Fibroblast of skin of right biceps (primary cell): ENCODE measurements at places on chromosomes 3 and 15.

DNA sequence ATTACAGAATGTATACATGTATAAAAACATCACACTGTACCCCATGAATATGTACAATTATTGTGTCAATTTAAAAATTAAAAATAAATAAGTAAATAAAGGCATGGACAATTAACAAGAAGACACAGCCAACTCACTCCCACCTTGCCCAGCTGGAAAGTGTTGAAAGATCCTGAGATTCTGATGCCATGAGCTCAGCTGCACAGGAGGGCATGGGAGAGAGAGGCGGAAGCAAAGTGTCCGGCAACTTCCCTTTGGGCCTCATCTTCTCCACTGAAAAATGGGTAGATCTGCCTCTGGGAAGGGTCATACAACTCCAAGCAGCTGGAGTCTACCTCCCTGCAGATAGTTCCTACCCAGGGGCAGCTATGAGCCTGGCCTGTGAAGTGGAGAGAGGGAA lies 277.3 kb downstream of the UACA start:
- no peak for DNase-seq

- no peak for DNase-seq
These were observed 13.4 kb downstream of the GSK3B start for GRCh38 chr3:120080836-120081235.

GRCh38 chr3:4281991-4282390 lies 21.2 kb upstream of the SETMAR start:
- no peak for DNase-seq

DNA sequence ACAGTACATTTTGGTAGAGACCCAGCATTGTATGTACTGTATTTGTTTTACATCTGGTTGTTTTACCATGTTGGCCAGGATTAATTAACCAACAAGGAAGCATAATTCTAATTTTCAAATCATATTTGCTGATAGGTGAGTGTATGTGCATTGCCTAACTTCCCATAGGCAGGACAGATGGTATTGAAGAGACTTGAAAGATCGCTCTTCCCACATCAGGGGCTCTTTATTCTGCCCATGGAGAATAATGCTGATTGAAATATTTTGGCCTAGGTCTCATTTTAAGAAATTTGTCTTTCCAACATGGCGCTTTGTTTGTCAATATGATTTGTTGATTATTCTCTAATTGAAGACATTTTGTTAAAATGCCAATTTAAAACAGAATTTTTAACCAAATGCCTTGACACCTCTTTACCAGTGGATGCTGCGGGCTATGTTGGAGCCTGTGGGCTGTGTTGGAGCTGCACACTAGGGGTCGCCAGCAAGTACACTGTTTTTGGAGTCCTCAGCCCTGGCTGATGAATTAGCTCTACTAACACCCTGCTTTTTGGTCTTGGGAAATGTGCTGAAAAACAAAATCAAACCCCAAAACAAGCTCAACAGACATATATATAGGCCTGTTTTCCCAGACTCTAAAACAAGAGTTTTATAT lies 5.3 kb downstream of the P2RY12 start:
- peak; percentile 26 for DNase-seq

DNA sequence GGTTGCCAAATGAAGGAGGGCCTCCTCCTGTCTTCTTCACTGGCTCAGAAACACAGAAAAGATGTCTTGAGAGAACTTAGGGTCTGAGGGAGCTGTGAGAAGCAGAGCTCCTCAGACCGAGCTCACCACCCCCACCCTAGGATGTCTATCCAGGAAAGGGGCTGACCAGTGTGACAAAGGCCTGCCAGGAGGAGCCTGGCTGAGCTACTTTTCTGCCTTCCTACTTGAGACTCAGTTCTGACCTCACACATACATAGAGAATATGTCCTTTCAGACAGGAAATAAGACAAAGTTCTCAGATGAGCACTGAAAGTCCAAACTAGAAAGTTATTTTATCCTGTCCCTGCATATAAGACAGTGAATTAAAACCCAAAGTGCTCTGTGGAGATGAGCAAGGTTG lies 54.5 kb downstream of the KIF9 start:
- DNase-seq = no peak

GRCh38 chr3:150495563-150496168 lies 50.6 kb downstream of the SERP1 start:
- DNase-seq = peak; percentile 63

DNA sequence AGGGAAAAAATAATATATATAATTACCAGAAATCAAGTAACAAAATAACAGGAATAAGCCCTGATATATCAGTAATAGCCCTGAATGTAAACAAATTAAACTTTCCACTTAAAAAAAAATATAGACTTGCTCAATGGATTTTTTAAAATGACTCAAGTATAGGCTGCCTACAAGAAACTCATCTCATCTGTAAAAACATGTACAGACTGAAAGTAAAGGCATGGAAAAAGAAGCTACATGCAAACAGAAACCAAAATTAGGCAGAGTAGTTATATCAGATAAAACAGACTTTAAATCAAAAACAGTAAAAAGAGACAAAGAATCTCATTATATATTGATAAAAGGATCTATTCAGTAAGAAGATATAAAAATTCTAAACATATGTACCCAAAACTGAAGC lies 82.4 kb upstream of the STT3B start:
- DNase-seq = no peak

- DNase-seq = no peak
These were observed 12.6 kb downstream of the IFT57 start for GRCh38 chr3:108209579-108209978.

GRCh38 chr3:27089645-27090044 lies 279.5 kb downstream of the NEK10 start:
- DNase-seq = no peak

GRCh38 chr15:60647246-60647645 lies 168.3 kb upstream of the ICE2 start:
- DNase-seq = no peak

DNA sequence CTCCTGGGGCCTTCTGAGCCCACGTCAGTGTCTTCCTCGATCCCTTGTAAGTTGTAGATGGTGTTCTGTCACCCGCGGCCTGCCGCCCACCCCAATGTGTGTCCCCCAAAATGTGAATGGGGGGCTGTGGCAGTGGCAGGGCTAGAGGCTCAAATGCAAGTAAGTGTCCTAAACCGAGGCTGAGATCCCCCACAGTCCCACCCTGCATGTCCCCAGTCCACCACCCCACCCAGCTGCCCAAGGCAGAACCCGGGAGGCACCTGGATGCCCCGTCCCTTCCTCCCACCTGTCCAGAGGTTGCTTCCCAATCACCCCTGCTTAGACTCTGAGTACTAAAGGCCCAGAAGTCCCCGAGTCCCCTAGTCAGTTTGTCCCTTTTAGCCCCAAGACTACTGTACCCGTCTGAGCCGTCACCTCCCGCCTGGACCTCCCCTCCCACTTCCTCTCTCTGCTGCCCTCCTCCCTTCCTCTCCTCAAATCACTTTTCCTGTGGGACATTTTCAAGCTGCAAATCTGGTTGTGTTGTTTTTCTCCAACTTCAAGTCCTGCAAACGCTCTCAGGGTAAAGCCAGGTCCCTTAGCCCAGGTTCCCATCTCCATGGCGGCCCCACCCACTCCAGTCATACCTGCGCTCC lies 11.8 kb upstream of the PLXND1 start:
- no peak for DNase-seq

DNA sequence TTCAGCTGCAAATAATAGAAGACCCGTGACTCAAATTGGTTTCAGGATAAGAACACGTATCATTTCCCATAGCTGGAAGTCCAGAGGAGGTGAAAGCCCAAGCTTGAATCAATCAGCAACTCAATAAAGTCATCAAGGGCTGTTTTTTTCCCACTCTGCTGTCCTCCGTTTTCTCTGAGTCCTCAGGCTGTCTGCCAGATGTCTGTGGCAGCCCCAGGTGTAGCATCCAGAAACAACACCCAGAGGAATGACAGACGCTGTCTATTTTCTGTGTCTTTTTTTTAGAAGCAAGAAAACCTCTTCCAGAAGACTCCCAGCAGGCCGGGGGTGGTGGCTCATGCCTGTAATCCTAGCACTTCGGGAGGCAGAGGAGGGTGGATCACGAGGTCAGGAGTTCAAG lies 204.4 kb downstream of the FAM43A start:
- no peak for DNase-seq

DNA sequence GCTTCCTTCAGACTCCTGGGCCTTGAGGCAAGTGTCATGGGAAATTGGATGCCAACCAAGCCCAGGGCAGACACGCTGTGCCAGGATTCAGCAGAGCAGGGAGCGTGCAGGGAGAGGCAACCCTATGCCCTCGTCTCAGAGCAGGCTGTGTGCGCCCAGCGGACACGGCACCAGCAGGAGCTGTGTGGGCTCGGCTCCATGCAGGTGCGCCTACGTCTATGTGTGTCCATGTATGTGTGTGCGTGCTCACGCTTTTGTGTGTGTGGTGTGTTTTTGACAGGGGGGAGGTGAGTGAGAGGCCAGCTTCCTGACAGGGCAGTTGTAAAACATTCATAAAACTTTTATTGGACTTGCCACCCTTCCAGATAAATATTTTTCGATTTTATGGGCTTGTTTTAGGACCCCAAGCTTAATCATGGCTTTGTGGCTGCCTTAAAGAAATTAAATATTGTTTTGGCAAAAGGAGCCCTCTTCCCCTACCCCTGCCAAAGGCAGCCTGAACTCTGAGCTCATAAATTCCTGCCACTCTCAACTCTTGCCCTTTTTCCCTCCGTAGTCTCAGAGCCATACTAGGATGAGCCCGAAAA lies 84.4 kb downstream of the DNAJB8 start:
- DNase-seq = no peak

DNA sequence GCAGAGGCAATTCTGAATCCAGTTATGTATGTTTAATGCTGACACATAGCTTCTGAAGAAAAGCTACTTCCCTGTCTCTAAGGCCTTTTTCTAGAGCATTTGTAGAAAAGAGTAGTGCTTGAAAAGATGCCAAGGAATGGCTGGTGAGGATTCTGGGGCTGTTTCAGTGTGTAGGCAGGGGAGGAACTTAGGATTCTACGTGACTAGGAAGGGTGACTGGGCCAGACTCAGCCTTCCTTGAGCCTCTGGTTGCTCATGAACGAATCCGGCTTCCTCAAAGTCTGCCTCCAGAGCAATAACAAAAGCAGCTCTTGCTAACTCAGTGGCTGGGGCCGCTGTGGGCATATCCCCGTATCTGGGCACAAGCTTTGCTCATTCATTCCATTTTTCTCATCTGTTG lies 104.8 kb upstream of the WNT5A start:
- no peak for DNase-seq

DNA sequence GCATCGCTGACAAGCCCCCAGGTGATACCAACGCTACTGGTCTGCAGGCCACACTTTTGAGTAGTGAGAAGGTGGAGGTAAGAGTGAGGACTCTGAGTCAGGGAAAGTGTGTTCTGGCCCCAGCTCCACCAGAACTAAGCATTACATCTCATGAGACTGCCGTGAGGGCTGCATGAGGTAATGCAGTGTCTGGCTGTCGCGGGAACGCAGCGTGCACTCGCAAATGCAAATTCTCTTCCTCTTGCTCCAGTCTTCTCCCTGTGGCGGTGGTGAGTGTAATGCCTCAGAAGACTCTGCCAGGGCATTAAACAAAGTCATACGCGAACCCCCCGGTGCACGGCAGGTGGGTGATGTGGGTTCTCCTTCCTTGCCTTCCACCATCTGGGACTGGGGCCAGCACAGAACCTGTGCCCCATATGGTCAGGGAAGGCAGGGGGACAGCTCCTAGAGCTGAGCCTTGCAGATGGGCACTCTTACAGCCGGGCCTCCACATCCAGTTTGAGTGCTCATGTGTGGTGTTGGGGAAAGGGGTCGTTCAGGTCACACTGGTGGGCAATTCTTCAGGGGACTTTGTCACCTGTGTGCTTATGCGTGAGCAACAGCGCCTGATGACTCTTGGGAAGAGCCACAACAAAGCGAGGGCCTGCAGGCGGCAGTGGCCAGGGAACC lies 175.8 kb downstream of the XXYLT1 start:
- peak; percentile 18 for DNase-seq

DNA sequence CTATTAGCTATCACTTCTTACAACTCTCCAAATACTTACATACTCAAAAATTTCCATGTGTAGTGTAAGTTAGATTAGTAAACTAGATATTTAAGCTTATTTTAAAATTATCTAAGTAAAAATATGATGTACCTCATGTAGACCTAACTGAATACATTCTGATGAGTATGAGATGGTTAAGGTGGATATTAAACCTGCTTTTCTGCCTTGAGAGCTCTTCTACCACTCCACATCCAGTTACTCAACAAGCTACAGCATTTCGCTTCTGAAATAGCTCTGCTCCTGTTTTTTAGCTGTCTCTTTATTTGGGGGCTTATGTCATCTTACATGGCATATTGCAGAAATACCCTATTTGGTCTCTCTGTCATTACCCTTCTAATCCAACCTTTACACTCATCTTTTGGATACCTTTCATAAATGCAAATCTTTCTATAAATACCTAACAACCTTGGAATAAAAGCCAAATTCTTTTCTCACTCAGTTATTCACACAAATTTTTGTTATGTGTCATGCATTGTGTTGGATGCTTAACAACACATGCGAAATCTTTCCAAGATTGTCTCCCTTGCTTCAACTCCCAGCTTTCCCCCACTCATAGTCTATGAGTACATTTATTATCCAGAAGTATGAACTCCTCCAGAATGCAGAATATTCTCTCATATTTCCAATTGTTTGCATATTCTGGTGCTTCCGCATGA lies 92.0 kb downstream of the ALCAM start:
- peak; percentile 86 for DNase-seq

DNA sequence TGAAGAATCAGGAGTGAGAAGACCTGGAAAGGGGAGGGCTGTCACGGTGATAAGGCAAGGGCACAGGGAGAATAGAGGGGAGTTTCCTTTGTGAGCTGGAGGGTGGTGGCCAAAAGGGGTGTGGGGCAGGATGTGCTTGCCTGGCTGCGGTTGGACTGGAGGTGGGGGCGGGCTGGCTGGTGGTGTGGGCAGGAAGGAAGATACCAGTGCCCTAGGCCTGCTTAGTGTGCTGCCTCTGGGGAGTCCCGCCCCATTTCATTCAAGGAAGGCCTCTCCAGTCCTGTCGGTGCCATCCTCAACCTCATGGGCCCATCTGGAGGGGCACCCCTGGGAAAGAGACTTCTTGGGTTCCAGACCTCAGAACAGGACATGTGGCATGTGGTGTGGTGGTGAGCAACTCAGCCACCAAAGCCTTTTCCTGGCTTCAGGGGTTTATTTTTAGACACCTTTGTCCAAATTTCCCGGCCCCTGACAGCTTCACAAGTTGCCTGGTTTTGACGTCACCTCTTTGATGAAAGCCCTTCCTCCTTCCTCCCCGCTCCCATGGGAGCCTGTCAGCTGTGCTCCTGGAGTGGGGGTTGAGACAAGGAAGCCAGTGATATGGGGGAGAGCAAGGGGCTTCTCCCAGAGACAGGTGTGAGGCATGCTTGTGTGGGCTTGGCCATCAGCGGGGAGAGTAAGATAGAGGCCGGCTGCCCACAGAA lies 15.6 kb downstream of the TEX264 start:
- peak; percentile 54 for DNase-seq

GRCh38 chr3:103730744-103731143 lies 1295.9 kb downstream of the ZPLD1 start:
- no peak for DNase-seq
